ENCODE measurements at places on chromosomes 5 and 9. TPM values are rescaled to one million over a fixed set of nuclear protein-coding genes. Genes with fewer than 3 reads are reported as not detected.

- DNase-seq: no peak
These were observed 73.0 kb upstream of the SNX2 start for GRCh38 chr5:122701640-122702523.

- no peak for DNase-seq
These were observed 166.3 kb upstream of the KIF2A start for GRCh38 chr5:62139741-62140140.

DNA sequence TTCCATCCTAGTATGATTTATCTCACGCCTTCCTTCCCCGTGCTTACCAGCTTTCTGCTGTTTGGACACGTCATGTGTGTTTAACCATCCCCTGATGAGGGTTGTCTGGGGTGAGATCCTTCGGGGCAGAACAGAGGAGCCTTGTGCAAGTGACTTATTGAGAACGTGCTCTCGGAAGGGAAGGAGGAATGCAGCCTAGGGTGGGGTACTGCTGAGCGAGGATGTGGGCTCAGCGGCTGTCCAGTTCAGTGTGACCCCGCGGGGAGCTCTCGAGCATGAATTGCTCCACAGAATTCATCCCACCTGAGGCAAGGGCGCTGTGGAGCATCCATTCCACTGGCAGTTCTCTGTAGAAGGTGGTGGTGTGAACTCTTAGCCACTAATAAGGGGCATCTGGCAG, 4.0 kb downstream of the MYOZ3 start:
- DNase-seq: no peak

DNA sequence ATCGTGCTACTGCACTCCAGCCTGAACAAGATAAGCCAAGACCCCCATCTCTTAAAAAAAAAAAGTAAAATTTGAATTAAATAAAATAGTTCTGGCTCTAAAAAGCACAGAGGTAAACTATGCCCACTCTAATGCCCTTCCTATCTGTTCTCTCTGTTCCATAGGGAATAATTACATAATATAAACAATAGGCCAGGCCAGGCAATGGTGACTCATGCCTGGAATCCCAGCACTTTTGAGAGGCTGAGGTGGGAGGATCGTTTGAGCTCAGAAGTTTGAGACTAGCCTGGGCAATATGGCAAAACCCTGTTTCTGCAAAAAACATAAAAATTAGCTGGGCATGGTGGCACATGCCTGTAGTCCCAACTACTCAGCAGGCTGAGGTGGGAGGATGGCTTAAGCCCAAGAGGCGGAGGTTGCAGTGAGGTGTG, 47.4 kb downstream of the MYO10 start:
- DNase-seq: no peak

The FLT4 gene
- polyA plus RNA-seq: 5.6 TPM

The IFNA13 gene
- not detected for polyA plus RNA-seq

GRCh38 chr5:176410486-176411180, 5.7 kb downstream of the CLTB start:
- DNase-seq: no peak
